ENCODE measurements at places on chromosomes 6 and 20.
A peak's percentile ranks its signal among the peaks of the same experiment; 100 is the strongest.

DNA sequence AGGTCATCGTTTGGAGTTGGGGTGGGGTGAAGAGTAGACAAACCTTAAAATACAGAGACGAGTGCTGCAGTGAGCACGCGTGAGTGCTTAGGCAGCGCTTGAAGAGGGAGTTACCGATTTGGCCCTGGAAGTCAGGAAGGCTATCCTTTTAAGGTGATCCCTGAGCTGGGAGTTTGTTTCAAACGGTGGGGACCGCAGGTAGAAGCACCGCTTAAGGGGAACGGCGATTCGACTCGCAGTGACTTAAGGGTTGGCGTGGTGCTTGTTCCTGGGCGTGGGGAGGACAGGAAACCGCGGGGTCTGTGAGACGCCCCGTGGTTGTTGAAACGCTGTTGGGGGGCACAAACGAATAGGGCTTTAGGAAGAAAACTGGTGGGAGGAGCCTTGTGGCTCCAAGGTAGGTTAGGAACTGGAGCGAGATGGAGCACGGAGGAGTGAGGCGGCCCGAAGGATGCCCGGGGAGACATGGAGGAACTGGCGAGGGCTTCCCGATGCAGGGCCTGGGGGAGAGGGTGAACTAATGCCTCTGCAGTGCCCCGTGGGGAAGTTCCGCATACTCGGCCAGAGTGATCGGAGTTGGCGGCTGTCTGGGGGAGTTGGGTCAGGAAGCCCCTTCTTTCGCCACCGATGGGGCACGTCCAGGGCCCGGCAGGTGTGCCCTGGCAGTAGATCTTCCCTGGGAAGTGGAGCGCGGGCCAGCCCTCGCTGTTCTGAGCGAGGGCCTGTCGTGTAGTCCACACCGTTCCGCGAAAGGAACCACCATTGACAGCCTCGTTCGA lies 1.3 kb upstream of the CDYL start:
- DNase-seq, result no peak

DNA sequence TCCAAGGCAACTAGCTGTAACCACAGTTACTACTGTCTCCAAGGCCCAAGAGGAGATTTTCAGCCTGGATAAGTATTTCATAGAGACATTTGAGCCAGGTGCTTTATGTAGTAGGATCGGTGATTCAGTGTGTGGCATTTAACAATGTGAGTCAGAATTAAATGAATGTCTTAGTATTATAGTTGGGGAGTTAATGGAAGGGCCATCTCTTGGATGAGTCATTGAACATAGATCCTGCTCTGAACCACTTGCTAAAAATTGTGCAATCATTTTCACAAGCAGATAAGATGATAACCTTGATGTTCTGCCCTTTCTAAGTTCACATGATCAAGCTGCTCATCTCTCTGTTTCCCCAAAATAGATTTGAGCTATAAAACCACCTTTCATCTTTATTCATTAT lies 668.9 kb upstream of the CITED2 start:
- no peak for DNase-seq

- DNase-seq, result no peak
Observed at GRCh38 chr6:163536770-163537169, 122.3 kb downstream of the QKI start.

GRCh38 chr6:111838749-111839484 lies 34.3 kb downstream of the FYN start:
- no peak for DNase-seq

- DNase-seq, result no peak
Observed at GRCh38 chr20:56924292-56925081, 295.4 kb downstream of the TFAP2C start.

- no peak for DNase-seq
Observed at GRCh38 chr6:159729598-159730331, 2.5 kb downstream of the WTAP start.

DNA sequence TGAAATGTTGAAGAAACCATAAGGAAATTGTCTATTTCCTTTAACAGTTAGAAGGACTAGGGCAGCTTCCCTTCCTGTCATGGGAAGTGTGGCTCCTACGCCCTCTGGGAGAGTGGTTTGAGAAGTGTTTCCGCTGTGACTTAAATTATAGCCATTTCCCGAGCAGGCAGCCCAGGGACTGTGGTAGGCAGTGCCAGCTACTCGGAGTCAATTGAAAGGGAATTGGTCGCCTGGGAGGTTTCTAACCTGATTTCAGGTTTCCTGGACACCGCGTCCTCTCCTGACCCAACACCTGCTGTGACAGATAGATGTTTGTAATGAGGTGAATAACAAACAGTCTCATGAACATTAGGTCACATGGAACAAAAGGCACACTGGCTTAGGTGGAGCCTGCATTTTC lies 256.1 kb upstream of the PLCB4 start:
- DNase-seq, result no peak

DNA sequence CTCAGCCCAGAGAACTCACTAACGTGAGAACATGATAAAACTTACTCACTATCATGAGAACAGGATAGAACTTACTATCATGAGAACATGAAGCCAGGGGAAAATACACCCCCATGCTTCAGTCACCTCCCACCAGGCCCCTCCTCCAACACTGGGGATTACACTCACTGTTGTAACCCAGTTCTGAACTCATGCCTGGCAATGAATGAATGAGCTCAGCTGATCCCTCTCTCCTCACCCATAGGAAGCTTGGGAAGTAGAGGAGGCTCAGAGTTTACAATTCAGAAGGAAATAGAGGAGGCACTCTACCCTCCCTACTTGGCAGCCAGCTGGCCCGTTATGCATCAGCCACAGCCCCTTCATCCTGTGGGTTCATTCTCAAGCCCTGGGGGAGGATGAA lies 102.5 kb downstream of the EYA2 start:
- DNase-seq, result no peak

DNA sequence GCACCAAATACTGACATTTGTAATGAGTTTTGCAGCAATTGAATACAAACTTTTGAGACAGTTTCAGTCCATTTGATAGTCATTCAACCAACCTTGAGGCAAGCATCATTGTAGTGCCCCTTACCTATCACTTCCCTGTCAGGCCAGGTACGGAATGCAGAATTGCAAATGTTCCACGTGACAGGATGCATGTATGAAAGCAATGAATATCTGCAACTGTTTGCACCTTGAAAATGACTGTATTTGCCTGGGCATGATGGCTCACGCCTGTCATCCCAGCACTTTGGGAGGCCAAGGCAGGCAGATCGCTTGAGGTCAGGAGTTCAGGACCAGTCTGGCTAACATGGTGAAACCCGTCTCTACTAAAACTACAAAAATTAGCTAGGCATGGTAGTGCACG lies 146.0 kb upstream of the SCGN start:
- no peak for DNase-seq

DNA sequence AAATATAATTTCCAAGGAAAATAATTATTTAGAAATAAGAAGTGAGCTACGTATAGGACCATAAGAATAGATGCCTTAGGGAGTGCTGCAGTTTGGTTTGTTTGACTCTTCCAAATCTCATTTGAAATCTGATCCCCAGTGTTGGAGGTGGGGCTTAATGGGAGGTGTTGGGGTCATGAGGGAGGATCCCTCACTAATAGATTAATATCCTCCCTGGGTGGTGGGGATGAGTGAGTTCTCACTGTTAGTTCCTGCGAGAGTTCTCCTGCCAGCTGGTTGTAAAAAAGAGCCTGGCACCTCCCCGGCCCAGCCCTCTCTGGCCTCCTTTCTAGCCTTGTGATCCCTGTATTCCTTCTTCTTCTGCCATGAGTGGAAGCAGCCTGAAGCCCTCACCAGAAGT lies 69.3 kb downstream of the RCAN2 start:
- no peak for DNase-seq

GRCh38 chr6:24935366-24936152 lies at the start of gene RIPOR2:
Gene RIPOR2 (minus strand): TSS chr6:24935960. CDS start chr6:24935898, 62 bp downstream.
- peak; percentile 67 for DNase-seq

DNA sequence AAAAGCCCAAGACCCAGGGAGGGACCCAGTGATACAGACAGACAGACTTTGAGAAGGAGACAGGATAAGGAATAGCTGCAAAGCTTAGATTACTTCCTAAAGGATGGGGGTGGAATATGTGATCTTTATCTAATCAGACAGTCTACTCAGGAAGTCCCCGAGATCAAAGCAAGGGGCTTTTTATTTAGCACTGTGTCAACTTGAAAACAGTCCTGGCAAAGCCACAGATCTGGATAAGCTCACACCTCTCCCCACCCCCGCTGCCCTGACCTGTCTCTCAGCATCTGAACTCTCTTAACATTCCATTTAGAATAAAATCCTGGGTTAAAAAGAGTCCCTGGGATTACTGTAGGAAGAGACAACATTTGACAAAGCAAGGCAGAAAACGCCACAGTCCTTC lies 101.5 kb downstream of the ISM1 start:
- DNase-seq, result no peak

GRCh38 chr20:44188752-44189151 lies 1.8 kb upstream of the JPH2 start:
- no peak for DNase-seq

DNA sequence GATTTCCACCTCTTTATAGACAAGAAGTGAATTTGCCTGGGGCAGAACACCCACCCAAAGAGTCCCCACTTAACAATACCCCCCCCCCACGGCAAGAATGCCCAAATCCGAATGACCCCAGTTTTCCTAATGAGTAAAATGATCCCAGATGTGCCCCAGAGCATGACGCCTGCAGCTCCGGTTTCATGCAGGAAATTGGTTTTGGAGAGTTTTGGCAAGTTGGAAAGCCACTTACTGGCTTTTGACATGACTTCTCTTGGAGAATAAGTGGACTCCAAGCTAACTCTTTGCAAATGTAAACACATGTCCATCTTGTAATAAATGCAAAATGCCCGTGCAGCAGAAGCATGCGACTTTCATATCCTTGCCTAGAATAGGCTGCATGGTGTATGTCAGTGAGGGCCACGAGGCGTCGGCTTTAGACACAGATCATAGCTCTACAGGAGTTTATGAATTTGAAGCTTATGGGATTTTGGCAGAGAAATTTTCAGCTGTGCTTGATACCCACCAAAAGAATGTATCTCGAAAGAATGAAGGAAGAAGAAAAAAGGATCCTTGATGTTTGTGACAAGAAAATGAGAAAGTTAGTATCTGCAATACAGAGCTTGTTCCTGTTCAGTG lies 24.2 kb downstream of the EDN3 start:
- no peak for DNase-seq

DNA sequence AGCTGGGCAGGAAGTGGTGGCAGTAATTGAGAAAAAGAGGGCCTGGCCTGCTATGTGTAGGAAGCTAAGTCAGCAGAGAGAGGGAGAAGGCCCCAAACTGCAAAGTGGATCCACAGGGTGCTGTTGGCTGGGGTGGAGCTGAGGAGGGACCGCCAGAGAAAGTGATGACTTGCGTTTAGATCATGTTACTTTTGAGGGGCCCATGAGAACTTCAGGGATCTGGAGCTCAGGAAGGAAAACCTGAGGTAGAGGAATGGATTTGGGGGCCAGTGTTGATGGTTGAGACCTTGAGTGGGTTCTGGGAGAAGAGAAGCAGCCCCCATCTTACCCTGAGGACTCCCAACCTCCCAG lies 155.5 kb downstream of the MRPL14 start:
- DNase-seq, result no peak

DNA sequence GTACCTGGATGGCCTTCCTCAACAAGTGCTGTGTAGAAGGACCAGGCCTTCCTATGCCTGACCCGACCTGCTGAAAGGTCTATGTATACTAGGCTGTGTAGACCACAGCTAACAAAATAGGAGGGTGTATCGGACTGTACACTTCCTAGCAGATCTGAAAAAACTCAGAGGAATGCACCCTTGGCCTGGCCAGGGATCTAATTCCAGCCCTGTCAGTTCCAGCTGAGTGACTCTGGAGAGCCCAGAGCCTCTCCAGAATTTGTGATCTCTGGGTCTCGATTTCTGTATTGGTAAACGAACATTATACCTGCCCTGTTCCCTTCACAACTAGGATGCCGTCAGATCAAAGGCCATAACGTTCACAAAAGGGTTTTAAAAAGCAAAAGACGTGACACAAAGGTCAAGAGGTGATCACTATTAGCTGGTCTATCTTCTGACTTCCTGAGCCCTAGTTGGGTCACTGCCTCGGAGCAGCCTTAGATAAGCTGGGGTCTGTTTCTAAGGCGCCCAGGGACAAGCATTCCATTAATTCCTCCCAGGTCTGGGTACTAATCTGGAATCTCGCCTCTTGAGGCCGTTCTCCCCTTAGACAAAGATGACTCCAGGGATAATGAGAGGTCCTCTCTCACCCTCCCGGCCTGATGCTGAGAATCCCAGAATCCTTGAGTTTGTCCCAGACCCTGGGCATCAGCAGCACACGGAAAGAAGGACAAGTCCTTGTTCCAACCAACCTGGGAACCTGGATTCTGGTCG lies 13.9 kb downstream of the MTCH1 start:
- no peak for DNase-seq

DNA sequence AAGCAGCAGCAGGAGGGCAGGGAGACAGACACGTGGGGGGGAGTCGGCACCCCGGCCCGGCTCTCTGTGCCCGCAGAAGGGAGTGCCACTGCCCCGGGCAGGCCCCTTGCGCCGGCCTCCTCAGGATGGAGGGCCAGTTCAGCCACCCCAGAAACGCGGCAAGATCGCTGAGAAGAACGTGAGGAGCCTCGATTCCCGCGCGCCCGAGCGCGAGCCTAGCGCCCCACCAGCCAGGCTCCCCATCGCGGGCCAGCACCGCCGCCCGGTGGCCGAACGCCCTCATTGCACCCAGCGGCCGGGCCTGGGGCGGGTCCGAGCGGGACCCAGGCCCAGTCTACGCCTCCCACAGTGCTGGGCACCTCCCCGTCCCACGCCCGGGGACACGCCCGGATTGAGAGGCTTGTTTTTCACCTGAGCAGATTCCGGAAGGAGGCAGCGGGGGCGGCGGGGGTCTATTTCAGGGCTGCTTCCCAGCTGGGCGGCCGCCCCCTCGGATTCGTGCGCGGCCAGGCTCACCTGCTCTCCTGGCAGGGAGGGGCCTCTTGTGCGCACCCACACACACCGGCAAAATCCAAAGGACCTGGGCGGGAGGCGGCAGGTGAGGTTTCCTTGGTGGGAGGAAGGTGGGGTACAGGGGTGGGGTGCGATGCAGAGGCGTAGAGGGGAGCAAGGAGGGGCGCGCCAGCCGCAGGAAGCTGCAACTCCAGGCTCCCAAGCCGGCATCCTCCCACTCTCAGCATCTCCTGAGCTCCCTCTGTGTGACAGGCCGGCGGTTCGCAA lies 9.0 kb upstream of the GRM4 start:
- no peak for DNase-seq

DNA sequence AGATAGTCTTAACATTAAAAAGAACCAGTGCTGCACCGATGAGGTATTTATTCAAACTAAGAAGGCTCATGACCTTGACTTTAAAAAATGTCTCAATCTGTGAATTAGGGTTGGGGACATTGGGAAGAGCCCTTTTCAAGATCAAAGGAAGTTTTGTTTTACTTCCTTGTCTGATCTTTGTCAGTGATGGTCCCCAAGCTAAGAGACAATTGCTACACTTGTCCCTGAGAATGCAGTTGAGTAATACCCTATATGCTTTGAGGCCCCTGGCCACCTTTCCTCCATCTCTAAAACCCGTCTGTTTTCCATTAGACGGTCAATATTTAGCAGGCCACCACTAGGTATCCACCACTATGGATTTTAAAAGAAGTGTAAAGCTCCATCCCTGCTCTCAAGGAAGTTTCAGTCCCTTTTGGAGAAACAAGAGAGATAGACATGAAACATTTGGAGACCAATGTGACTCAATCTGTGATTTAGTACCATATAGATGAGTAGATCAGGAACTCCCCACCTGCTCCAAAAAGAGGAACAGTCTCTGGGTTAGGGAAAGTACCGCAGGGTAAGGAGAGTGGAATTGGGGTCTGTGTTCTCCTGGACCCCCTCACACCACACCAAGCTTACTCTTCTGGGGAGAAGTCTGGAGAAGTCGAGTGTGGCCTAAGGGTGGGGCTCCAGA lies 99.1 kb upstream of the ISM1 start:
- DNase-seq, result no peak

GRCh38 chr6:135798751-135799515 lies 52.6 kb upstream of the PDE7B start:
- no peak for DNase-seq

All from iPS DF 19.7 (cell line).